ENCODE measurements at places on chromosomes 5 and 9.
A peak's percentile ranks its signal among the peaks of the same experiment; 100 is the strongest.

- DNase-seq = no peak
Observed at GRCh38 chr9:3398232-3398648, 127.6 kb downstream of the RFX3 start.

DNA sequence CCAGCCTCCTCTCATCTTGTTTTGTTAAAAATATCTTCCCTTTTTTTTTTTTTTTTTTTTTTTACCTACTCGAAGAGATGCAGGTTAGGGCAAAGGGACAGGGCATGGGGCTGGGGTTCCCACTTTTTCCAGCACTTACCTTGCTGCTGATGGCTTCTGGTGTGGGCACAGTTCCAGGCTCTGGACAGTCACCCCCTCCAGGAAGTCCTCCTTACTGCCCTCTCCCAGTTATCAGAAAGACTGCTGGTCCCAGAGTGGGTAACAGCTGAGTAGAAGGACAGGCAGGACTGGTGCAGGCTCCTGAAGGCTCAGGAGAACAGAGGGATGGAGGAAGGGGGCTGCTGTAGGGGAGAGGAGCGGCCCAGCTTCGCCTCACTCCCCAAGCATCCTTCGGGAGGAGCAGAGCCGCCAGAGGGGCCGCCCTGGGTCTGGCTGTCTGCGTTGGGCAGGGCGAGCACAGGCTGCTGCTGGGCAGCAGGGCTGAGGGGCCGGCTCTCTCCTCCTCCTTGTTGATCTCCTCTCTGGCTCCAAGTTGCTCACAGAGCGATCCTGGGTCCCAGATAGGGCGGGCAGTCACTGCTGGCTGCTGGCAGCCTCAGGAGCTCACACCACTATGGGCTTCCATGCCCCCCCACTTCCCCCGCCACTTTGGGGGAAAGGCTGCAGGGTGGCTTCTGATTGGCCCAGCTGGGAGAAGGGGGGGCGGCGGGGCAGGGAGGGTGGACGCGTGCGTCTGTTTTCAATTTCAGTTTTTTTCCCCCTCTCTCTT, at the start of gene PDGFRB:
PDGFRB (minus strand) TSS at position 588 of the 769 bp plus-strand sequence. CDS start 18,798 bp downstream, outside the sequence.
- peak; percentile 67 for DNase-seq

DNA sequence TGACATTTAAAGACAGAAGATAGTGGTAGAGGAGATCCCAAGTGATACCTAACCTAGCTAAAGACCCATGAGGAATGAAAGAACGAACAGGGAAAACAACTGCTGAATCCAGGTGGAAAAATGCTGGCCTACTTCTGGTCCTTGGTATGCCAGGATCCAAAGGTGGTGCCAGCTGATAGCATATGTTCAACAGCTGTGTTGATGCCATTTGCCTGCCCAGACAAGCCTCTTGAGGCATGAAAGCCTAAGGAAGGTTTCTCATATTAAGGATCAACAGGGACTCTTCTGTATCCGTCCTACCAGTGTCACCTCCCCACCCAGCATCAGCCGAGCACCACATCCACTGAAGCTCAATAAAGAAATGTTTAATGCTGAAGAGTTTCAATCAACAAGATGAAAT, 225.7 kb upstream of the DMRT1 start:
- DNase-seq = no peak

- DNase-seq = no peak
Observed at GRCh38 chr5:110817459-110817858, 78.7 kb downstream of the SLC25A46 start.

GRCh38 chr5:38576442-38576841, 20.0 kb upstream of the LIFR start:
- no peak for DNase-seq

GRCh38 chr5:68534131-68534940, 318.8 kb downstream of the PIK3R1 start:
- DNase-seq = no peak

GRCh38 chr5:43113546-43113945, 7.2 kb upstream of the ZNF131 start:
- DNase-seq = no peak

DNA sequence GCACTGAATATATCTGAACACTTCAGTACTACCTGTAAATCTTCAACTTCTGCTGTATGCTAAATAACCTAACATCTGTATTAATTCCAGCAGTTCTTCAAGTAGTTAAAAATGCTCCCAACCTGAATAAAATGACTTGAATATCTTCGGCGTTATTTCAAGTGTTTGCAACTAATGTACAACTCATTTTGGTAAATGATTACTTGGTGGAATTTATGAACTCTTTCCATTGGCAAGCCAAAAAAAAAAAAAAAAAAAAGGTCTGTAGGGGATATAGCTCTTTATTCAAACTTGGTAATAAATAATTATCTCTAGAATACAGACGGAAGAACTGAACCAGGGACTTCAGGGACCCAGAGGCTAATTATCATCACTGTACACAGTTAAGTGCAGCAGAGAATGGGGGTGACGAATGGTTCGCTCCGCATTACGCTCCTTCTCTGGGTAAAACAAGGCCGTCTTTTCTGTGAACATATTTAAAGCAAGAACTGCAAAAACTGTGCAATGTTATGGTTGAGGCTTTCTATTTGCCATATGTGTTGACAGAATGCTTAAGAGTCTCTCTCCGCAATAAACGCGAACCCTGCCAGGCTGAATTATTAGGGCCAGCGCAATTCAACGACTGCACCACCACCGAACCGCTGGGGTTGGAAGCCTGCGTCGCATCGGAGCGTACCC, 1.9 kb upstream of the ERBIN start:
- DNase-seq = no peak

DNA sequence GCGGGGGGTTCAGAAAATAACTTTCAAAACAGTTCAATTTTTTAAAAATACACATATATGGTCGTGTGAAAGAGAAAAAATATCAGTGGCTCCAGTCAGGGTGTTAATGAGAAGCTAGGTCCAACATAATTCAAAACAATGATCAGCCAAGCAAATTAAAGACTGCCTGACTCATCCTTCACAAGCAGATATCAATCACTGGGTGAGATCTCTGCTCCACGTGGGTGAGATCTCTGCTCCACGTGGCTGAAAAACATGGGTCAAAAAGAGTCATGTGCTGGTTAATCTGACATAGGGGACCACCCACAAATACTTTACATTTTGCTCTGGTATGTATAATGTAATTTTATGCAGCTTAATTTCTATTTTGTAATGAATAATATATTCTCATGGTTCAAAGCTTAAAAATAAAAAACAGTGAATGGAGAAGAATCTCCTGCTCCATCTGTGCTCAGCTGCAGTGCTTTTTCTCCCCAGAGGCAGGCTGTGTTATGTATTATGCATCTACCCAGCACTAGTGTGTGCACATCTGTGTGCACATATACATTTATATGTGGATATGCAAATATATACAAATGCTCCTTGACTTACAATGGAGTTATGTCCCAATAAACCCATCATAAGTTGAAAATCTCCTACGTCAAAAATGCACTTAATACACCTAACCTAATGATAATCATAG, 93.1 kb upstream of the S1PR3 start:
- DNase-seq = no peak
